CD4-positive, alpha-beta memory T cell (primary cell): ENCODE measurements at places on chromosomes 16 and 17. TPM values are rescaled to one million over a fixed set of nuclear protein-coding genes. Genes with fewer than 3 reads are reported as not detected.

DNA sequence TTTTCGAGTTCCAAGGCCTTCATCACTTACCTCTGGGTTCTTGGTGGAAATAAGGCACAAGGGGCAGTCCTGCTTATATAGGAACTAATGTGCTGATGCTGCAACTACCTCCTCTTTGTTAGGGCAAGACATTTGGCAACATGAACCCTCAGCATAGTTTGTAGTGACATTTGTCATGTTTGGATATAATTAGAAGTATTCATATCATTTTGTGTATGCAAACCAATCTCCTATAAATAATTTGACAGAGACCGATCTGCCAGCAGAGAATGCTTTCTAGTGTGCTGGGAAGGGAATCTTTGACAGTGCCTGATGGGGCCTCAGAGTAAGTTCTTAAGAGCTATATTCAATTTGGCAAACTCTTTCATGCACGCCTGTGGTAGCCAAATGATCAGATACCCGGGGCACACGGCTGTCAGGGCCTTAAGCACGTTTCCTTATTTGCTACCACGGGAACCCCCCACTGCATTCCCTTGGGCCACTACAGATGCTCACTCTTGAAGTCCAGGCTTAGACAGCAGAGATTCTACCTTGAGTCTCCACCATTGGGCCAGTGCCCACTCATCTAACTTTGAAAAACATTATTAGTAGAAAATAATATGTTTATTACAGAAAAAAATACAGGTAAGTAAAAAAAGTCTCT lies at the start of gene MYH8:
Gene MYH8 (minus strand): TSS at position 51 of the 643 bp plus-strand sequence. CDS start 1,723 bp downstream, outside the sequence.
- DNase-seq, result no peak

Gene ASIC2
- polyA plus RNA-seq, result not detected

Gene GJD3
- polyA plus RNA-seq, result not detected

GRCh38 chr17:81591971-81592370 lies 39.8 kb upstream of the FAAP100 start:
- no peak for DNase-seq
